Endothelial cell of coronary artery (primary cell): ENCODE measurements at places on chromosomes 4 and X. TPM values are rescaled to one million over a fixed set of nuclear protein-coding genes. Genes with fewer than 3 reads are reported as not detected.

The ANAPC10 gene
- total RNA-seq, result 18.0 and 21.7 TPM in 2 replicates

The PDGFC gene
- 8.2 and 24.8 TPM in 2 replicates for total RNA-seq

The SUPT20HL1 gene
- not detected in 2 replicates for total RNA-seq

The ART3 gene
- under 0.01 TPM in 1 of 2 replicates, not detected in the other for total RNA-seq
